GM04503 (cell line): ENCODE measurements at places on chromosomes 2 and 18.

GRCh38 chr18:8448130-8448529, 161.1 kb upstream of the RAB12 start:
- DNase-seq: no peak

GRCh38 chr2:140604096-140604495, 1526.7 kb downstream of the LRP1B start:
- DNase-seq: no peak

DNA sequence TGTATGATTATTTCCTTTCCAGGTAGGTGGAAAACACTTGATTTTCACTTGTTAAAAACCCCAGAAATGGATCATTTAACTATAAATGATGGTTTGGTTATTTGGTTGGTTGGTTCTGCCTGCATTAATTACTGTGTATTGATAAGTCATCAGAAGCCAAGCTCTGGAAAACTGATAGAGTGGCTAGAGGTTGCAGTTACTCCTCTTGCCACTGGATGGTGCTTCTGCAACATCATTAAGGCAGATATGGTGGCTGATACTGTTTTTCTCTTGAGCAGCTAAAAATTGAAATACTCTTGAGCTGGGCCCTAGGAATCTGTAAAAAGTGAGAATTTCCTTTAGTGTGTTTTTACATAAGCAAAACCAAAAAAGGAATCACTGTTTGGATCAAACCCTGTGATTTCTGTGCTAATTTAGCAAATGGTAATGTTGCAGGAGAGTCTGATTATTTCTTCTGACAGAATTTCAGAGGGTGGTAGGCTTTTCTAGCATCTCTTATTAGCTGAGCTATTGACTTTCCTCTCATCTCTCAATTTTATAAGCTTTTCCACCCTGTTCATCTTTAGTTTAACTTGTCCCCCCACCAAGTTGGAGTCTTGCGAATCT, 54.3 kb downstream of the RAB10 start:
- no peak for DNase-seq

DNA sequence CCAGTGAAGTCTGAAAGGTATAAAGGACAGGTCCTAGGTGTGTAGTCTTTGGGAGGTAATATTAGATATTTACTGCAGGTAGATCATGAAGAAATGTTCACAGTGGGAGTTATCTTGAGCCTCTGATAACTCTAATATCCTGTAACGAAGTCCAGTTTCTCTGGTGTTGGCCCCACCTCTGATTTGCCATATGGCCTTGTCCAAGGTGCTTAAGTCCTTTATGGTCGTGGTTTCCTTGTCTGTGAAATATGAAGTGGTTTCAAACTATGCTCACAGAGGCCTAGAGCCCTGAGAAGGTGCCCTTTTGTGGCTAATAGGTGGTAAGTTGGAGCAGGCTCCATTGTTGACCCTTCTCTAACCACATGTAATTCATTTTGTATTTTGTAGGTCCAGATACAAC, 190.7 kb downstream of the ICOS start:
- no peak for DNase-seq

- no peak for DNase-seq
Measured at GRCh38 chr2:11263177-11263576, 81.3 kb downstream of the ROCK2 start.

- DNase-seq: no peak
Measured at GRCh38 chr2:202140522-202141252, 67.6 kb downstream of the KIAA2012 start.

DNA sequence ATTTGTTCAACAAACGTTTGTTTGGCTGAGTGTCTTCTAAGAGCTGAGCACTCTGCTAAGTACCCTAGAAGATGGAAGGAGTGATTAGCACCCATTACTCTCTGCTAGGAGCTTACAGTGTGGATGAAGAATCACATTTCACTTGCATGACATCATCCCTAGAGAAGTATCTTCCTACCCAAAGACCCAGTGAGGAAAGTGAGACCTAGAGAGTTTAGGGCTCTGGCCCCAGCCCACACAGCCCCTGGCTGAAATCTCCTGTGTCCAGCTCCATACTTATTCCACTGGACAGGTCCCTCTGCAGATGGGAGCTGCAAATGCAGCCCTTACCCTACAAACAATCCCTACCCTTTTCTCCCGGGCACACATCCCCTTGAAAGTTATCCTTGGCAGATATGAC, 26.8 kb upstream of the EPAS1 start:
- DNase-seq: no peak

DNA sequence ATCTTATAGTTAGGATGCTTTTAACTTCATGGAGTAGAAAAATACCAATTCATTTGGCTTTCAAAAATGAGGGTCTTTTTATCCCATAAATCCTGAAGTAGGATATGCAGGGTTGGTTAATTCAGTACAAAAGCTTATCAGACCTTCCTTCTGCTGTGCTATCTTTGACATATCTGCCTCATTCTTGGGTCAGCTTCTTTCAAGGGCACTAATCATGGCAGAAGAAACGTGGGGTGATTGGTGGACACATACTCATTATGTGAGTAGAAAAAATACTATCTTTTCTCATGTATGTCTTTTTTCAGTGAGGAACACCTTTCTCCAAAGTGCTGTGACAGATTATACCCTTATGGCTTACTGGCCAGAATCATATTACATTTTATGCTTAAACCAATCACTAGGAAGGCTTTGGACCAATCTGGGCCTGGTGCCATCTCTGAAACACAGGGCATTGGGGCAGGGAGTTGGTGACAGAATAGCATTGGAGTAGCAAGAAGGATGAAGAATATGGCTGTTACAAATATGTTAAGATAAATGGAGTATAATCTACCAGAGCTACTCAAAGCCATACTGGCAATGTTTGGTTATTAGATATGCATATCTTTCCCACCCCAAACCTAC, 10.1 kb downstream of the UGP2 start:
- no peak for DNase-seq

DNA sequence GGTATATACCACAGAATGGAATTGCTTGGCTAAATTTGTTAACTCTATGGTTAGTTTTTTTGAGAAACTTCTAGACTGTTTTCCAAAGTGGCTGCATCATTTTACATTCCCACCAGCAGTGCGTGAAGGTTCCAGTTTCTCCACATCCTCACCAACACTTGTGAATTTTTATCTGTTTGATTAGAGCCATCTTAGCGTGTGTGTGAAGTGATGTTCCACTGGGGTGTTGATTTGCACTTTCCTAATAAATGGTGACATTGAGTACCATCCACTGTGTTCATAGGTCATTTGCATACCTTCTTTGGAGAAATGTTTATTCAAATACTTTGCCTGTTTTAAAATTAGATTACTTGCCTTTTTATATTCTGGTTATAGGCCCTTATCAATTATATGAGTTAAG, 37.5 kb upstream of the HS6ST1 start:
- DNase-seq: no peak

GRCh38 chr18:43046322-43046721, 69.2 kb downstream of the RIT2 start:
- DNase-seq: no peak

GRCh38 chr2:38105922-38106321, 30.0 kb upstream of the CYP1B1 start:
- DNase-seq: no peak

- DNase-seq: peak; percentile 38
Measured at GRCh38 chr2:206477296-206477695, 34.0 kb downstream of the ADAM23 start.

DNA sequence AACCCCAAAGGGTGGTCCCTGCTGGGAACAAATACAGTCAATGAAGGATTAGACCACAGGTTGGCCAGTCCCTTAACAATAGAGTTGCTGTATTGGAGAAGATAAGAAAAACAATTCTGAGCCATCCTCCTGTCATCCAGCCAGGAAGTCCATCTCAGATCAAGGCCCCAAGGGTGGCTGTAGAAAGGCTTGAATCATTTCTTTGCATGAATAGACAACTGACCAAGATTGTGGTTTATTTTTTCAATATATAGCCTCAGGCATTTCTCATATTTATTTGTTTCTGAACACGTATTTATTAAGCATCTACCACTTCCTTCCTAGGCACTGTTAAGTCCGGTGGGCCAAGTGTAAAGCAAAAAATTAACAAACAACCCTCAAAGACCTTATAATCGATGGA, 274.4 kb upstream of the SLC14A2 start:
- no peak for DNase-seq

GRCh38 chr18:12839057-12839525, 44.9 kb downstream of the PTPN2 start:
- no peak for DNase-seq

DNA sequence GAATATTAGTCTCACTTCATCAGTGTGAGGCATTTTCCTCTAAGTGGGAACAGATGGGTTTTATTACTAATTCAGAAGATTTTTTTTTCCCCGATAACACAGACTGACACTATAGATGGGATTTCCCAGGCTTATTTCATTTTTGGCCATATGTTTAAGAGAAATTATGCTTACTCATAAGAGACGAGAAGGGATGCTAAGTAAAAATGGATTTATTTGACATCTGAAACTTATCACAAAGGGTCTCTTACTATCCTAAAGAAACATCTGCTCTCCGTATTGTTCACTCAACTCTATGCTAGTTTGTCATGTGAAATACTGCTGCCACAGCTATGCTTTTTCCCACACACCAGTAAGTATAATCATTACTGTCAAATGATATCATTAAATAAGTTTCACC, 1476.3 kb downstream of the LRP1B start:
- DNase-seq: no peak

DNA sequence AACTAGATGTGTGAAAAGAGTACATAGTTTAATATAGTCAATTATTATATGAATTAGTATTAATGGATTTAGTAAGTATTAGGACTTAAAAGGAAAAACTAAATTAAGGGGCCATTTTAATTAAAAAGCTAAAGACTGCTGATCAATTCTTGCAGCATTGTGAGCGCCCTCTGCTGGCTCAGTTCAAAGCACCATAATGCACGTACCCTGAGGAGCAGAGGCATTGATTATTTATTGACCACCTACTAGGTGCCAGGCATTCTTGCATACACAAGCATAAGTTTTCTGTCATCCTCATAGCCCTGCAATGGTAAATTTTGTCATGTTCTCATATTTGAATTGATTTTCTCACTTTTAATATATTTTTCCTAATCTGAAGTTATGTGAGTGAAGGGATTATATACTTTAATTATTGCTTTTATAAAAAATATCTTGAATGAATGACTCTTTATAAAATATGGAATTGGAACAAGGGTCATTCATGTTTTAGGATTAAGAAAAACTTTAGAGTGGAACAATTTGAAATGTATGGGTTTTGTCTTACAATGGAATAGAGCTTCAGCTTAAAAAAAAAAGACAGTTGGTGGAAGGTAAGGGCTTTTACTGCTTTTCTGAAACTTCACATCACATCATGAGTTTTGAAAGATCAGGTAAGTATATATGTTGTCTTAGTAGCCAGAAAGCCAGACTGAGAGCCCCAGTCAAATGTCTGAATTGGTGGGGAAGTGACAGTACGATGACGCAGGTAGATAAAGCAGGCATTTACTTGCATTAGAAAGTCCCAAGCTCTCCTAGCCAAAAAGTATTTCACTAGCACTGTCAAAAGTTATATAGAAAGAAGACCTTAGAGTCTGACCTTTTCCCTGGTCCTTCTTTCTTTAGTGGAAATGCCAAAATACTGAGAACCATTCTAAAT, 9.7 kb downstream of the ITGA4 start:
- DNase-seq: no peak

- DNase-seq: no peak
Measured at GRCh38 chr2:161166538-161167409, 6.5 kb downstream of the TANK start.

DNA sequence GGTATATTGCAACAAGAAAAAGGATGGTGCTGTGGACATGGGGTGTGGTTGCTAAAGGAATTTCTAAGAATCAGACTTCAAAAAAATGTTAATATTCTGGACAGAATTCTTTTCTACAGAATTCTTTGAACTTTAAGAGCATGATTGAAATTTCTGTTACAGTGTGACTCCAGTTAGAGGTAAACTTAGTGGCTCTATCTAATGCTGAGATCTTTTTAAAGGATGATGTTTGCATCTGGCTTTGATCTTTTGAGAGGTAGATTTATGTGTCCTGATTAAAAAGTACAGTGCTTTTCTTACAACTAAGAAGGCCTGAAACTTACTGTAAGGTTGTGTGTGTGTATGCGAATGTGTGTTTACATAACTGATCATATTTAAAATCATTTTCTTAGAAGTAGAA, 25.4 kb downstream of the NCK2 start:
- DNase-seq: no peak

DNA sequence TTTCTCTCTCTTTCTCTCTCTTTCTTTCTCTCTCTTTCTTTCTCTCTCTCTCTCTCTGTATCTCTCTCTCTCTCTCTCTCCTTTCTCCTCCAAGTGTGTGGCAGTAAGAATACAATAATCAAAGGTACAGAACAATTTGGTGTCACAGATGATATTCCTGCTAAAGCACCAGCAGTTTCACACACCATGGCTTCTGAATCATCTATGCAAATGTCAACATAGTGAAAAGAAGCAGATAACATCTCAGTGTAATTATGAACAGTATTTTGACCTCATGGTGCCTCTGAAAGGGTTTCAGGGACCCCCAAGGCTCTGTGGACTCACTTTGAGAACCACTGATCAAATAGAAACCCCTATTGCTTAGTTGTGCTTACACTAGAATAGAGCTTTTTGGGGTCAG, 38.5 kb upstream of the CSRNP3 start:
- no peak for DNase-seq

- DNase-seq: no peak
Measured at GRCh38 chr2:65856928-65857327, 424.5 kb upstream of the SPRED2 start.

- DNase-seq: no peak
Measured at GRCh38 chr18:79982736-79983135, 5.6 kb downstream of the TXNL4A start.

DNA sequence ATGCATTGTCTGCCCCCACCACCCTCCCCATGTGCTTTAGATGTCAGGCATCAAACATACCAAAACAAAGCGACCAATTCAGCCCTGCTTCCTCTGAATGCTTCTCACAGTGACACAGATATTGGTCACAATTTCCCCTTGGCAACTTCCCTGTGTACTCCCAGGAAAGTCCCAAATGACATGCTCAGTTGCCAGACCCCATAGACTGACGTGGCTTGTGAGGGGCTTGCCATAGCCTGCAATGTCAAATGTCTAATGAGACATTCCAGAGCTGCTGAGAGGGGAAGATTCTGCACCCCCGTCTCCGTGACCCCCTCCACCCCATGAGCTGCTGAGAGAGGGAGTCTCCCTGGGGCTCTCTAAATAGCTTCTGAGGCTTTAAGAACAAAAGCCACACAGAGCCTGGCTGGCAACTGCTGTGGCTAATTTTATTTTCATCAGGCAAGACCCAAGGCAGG, 47.3 kb downstream of the RFTN2 start:
- no peak for DNase-seq

DNA sequence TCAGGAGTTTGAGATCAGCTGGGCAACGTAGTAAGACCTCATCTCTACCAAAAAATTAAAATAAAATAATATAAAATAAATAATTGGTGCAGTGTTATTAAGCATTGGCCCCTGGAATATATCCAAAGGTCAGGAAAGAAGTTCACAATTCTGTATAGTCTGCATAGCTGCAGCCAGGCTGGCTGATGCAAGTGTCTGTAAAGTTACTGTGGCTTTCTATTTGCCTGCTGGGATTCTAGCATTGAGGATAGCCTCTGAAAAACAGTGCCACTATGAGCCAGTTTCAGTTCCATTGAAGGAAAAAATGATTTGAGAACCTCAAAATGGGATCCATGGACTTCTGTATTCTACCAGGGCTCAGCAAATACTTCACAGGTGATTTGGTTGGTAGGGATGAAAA, 208.6 kb downstream of the PARD3B start:
- no peak for DNase-seq

- no peak for DNase-seq
Measured at GRCh38 chr2:109594246-109594885, 19.4 kb downstream of the SEPTIN10 start.
